ENCODE measurements at places on chromosomes 1 and 21.
A peak's percentile ranks its signal among the peaks of the same experiment; 100 is the strongest.

DNA sequence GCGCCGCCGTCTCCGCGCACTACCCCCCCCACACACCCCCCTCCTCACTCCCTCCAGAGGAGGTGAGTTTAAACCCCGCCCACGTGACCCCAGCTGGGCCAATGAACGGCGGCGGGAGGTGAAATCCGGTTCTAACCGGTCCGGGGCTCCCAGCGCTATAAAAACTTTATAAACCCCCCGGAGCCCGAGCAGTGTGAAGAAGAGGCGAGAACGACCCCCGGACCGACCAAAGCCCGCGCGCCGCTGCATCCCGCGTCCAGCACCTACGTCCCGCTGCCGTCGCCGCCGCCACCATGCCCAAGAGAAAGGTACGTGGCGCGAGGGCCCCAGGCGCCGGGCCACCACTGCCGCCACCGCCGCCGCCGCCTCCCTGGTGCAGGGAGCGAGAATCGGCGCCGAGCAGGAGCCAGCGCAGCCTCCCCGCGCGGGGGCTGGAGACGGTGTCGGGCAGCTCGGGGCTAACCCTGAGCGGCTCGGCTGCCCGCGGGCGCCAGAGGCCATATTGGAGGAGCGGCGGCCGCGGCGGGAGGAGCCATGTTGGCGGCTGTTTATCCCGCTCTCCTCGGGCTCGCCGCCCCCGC lies at the start of gene HMGN2:
Gene HMGN2 (plus strand): TSS at position 121 of the 581 bp plus-strand sequence. CDS start 173 bp downstream, at position 294.
- DNase-seq: peak; percentile 96

DNA sequence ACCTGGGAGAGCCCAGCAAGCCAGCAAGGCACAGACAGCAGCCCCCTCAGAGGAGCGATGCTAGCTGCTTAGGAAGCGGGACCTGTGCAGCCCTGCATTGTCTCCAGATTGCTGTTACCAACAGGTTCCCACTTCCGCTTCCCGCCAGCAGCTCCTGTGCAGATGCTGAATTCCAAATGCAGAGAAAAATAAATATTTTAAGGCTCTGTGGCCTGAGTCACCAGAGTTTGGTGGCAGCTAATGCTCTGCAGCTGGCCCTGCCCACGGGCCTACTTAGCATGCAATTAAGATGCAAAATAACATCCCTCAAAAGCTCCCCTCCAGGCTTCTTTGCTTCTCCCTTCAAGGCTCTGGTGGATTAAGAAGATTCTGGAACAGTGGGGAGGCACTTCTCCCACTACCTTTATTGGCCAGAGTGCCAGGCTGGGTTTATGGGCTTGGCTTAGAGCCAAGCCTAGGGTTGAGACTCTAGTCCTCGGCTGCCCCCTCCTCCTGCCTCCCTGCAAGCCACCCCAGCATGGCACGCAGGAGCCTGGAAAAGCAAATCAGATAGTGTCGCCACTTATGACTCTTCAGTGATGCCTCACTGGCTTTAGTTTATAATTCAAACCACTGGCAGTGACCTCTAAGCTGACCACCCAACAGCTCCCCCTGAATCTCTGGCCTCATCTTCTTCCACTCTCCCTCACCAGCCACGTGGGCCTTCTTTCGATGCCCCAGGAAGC lies 207.1 kb upstream of the ZC3H12A start:
- no peak for DNase-seq

DNA sequence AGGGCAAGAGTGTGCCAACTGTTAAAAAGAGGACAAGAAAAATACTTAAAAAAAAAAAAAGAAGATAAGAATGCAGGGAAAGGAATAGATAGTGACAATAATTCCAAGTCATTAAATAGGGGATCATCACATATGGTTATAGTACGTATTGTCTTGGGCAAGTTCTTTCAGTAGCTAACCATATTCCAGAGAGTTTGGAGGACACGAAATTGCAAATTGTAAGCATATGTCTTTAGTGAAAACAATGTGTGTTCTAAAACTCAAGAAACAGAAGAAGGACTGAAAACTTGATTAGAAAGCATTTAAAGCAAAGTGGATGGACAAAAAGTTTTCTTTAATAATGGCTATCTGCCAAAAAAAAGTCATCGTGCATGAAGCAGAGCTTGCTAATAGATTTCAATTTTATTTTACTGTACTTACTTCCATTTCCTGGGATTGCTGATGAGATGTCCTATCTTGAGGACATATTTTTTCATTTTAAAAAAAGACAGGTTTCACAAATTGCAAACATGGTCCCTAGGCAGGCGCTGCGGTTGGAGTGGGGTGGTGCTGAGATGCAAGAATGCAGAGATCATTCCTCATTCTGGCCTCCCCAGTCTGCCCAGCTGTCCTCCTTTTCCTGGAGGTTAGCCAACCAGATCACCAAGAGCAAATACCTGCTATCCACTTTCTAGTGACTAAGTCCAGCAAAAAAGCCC lies 11.9 kb downstream of the TSPAN2 start:
- no peak for DNase-seq

- no peak for DNase-seq
Measured at GRCh38 chr1:55854911-55855310, 639.7 kb upstream of the USP24 start.

DNA sequence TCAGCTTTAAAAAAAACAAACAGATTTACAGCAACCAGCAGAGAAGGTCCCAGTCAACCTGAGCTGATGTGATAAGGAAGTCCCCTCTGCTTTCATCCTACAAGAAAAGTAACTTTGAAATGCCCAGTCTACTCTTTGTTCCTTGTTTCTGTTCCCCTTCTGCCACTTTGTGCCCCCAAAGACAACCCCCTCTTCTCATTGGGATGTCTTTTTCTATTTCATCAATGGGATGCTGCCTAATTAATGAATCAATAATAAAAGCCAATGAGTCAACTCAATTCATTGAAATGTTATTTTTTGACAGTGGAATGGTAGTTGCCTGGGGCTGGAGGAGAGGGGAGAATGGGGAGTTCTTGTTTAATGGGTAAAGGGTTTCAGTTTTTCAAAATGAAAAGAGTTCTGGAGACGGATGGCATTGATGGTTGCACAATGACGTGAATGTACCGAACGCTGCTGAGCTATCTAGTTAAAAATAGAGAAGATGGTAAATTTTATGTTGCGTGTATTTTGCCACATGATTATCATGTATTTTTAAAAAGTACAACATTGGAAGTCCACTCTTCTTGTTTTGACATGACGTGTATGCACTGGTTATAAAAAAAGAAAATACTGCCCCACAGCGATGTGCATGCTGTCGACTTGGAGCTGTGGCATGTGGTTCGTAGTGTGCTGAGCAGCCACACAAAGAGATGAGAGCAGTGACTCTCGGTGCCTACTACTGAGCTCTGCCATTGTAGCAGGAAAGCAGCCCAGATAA lies 22.4 kb upstream of the PADI2 start:
- no peak for DNase-seq

DNA sequence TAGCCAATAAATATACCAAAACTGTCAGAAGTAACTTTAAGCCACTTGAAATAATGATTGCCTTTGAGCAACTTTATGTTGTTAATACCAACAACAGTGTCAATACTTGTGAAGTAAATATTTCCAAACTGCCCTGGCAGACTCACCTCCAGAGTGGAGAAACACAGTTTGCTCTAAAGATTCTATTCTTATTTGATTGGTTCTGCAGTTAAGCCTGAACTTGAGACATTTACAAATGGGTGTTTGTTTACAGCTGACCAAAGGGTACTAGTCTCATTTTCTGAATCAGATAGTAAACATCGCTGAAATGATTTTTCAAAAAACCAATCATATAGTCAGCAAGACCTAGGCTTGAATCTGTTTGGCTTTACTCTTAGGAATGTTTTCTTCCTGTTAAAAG lies 1.3 kb upstream of the MYOC start:
- DNase-seq: no peak

GRCh38 chr1:67636146-67636545 lies 48.9 kb upstream of the GADD45A start:
- DNase-seq: no peak

- DNase-seq: no peak
Measured at GRCh38 chr1:29341936-29342335, 105.6 kb downstream of the PTPRU start.

DNA sequence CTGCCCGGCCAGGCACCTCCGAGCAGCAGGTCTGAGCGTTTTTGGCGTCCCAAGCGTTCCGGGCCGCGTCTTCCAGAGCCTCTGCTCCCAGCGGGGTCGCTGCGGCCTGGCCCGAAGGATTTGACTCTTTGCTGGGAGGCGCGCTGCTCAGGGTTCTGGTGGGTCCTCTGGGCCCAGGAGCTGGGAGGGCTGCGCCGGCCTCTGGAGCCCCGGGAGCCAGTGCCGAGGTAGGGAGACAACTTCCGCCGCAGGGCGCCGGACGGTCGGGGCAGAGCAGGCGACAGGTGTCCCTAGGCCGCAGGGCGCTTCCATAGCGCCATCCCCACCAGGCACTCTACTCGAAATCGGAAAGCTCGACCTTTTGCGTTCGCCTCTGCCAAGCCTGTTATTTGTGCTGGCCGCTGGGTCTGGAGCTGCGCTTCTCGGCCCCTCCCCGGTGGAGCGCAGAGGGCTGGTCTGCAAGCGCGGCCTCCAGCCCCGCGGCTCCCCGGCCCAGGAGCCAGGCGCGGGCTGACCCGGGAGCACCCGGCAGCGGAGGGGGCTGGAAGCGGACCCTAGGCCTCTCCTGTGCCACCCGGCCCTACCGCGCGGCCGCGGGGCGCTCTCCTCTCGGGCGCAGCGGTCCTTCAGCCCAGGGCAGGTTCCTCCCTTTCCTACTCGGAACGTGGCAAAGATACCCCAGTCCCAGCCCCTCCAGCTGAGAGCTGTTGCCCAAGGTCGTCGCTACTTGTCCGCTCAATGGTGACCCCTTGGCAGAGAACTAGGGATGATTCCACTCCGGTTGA lies 2.2 kb downstream of the SIM2 start:
- DNase-seq: no peak

GRCh38 chr1:168653567-168653966 lies 75.4 kb downstream of the DPT start:
- no peak for DNase-seq

DNA sequence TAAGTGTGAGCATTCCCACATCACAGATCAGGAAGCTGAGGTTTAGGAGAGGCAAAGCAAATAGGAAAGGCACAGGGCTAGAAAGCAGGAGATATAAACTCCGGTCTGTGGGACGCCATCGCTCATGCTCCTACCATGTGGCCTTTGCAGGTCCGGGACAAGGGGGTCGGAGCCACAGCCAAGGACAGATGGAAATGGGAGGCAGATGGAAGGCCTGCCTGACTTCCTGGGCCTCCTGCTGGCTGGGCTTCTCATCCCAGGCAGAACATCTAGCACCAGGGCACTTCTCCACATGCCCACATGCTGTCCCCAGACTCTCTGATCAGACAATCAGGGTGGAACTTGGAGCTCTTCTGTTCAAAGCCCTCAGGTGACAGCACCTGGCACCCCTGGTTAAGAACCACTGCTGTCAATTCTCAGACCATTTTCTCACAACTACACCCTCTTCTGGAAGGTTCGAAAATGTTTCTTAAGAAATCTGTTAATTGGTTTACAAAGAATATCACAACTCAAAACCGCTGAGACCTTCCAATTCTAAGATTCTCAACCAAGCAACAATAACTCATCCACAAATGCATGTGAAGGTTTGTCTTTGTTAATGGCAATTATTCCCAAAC lies 173.3 kb upstream of the EDN2 start:
- DNase-seq: no peak

DNA sequence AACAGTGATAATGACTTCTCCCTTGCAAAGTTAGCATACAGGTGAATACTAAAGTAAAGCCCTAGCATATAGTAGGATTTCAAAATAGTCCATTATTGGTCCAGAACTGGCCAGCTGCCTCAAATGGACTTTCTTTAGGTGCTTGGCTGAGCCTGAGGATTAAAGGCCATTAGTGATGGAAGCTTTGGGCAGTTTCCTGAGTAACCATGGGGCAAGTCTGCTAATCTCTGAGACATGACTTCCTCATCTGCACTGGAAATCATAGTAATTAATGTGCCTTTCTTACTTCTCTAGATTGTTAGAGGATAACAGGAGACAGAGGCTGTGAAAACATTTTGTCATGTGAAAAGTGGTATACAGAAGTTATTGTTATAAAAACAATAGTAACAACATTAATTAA lies 156.5 kb upstream of the UBE2U start:
- DNase-seq: no peak

- DNase-seq: no peak
Measured at GRCh38 chr1:36307601-36308330, 1.6 kb downstream of the SH3D21 start.

GRCh38 chr21:34825948-34826548 lies 157.3 kb downstream of the CLIC6 start:
- no peak for DNase-seq

GRCh38 chr1:10631811-10632593 lies 157.3 kb downstream of the PEX14 start:
- DNase-seq: no peak

- DNase-seq: no peak
Measured at GRCh38 chr1:230010603-230011332, 56.3 kb upstream of the GALNT2 start.

DNA sequence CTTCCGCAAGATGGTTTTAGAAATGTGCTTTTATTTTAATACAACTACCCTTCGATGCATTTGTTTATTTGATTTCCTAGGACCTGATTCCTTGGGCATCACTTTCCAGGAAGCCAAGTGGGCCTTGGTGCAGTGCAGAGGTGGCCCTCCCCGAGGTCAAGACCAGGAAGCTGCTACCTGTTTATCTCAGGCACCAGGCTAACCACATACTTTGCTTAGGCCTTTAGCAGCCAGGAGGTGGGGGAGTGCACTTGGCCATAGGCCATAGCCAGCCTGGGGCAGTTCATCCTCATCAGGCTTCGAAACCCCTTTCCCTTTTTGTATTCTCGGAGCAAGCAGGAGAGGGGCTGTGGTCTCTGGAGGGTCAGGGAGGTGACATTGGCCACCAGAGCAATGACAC lies 45.4 kb downstream of the SMYD2 start:
- no peak for DNase-seq

- DNase-seq: no peak
Measured at GRCh38 chr1:114521396-114522263, 10.6 kb upstream of the TRIM33 start.

- no peak for DNase-seq
Measured at GRCh38 chr1:66426239-66426853, 107.6 kb upstream of the SGIP1 start.

- no peak for DNase-seq
Measured at GRCh38 chr1:208069317-208069716, 158.4 kb upstream of the CD34 start.

- peak; percentile 29 for DNase-seq
Measured at GRCh38 chr1:41383094-41383852, 22.0 kb downstream of the FOXO6 start.

DNA sequence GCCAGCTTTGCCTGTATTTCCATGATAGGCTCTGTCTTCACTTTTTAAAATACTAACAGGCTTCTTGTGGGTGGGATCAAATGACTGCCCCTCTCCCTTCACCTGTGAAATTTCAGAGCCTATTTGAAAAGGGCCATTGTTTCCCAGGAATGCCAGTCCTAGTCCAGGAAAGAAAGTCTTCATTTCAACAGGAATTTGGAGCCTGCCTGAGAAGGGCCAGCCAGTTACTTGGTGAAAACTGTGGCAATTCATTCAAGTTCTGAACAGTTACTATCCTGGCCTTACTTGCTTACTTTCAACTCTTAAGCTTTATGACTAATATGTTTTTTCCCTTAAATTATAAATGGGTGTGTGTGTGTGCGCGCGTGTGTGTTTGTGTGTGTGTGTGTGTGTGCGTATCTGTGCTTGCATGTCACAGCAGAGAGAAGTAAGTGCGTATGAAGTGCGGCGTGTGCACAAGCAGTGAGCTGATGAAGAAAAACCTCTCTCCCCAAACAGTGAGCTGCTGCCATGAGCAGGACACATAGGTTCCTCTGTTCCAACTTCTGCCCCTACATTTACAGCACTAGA lies 67.5 kb upstream of the RNPC3 start:
- no peak for DNase-seq

Data from NCI-H1436 (cell line).